BJ (cell line): ENCODE measurements at places on chromosomes 1 and 21. TPM values are rescaled to one million over a fixed set of nuclear protein-coding genes. Genes with fewer than 3 reads are reported as not detected.

GRCh38 chr1:12518931-12519692, 98.9 kb downstream of the DHRS3 start:
- DNase-seq = peak; percentile 72

DNA sequence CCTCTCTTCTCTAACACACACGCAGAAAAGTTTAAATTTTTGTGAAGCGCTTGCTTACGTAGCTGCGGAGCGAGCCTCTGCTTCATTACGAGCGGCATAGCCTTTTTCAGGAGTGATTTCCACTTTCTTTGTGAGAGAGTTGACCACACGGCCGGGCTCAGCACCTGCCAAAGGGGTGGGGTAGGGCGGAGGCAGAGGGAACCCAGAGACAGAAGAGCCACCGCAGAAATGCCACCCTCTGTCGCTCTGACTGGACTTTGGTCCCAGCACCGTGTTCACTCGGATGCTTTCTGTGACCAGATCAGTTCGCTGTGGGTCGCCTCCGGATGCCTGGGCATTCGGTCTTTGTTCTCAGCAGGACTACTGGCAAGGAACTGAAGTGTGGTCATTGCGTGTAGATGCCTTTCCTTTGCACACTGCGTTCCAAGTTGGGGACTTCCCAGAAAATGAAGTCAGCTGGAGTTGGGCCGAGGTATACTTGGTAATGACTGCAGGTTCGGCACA, 883 bp downstream of the CHODL start:
- DNase-seq = no peak

- no peak for DNase-seq
Observed at GRCh38 chr21:23694390-23694789, 1912.9 kb downstream of the MRPL39 start.

DNA sequence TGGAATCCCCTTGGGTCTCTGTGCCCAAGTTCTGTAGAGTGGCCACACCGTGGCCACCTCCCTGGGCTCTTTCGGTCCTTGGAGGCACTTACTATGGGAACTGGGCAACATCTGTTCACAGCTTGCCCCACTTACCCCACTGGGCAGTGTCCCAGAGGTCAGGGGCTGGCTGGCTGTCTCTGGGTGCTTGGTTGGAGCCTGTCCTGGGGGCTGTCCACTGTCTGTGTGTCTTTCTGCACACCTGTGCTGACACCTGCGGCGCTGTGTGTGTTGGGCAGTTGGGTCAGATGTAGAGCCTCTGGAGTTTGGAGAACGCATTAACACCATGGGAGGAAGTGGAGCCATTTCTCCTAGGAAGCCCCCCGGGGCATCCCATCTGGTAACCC, 1.3 kb upstream of the TMEM54 start:
- DNase-seq = no peak

GRCh38 chr1:93678946-93679480, 2.6 kb downstream of the BCAR3 start:
- no peak for DNase-seq

GRCh38 chr1:180402001-180402400, 100.4 kb downstream of the ACBD6 start:
- DNase-seq = no peak

DNA sequence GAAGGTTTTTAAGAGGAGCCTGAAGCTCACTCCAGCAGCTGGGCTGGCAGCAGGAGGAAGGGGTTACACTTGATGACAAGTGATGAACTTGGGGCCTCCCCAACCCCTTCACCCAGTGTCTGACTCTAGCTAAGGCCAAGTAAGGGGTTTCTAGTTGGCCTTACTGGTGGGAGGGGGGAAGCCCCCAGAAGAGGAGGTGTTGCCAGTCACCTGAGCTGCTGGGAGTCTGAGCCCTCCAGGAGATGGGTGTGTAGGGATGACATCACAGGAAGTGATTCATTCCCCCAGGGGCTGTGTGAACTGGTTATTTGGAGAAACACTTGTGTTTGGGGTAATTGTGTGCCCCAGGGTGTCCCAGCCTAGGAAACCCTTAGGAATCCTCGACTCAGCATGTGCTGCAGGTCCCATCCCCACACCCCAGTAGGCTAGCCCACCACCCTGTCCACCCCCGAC, 3.1 kb downstream of the PADI1 start:
- DNase-seq = no peak

GRCh38 chr1:205445646-205445935, 10.3 kb downstream of the BLACAT1 start:
- no peak for DNase-seq

GRCh38 chr1:232303222-232303620, 326.7 kb downstream of the SIPA1L2 start:
- DNase-seq = no peak

DNA sequence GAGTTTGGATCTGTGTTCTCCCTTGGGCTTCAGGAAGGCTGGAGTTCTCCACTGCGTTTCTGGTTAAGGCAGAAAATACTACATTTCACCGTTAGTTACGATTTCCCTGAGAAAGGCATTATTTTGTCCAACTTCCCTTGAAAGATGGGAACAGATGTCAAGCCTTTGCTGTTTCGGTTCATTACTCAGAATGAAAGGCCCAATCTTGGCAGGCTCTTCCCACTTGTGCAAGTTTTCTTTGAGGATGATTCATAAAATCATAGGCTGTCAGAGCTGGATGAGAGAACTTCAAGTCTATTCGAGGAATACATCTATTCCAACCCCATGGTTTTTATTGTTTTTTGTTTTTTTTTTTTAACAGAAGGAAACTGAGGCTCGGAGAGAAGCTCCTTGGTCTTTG, 205.2 kb downstream of the GRIK3 start:
- DNase-seq = no peak

GRCh38 chr1:244254467-244254866, 197.2 kb downstream of the ADSS2 start:
- DNase-seq = no peak

- no peak for DNase-seq
Observed at GRCh38 chr1:116076831-116077230, 34.4 kb upstream of the MAB21L3 start.

- DNase-seq = no peak
Observed at GRCh38 chr1:114715952-114716303, 643 bp downstream of the NRAS start.

- DNase-seq = no peak
Observed at GRCh38 chr1:232579958-232580941, 49.7 kb downstream of the SIPA1L2 start.

GRCh38 chr1:40837601-40838000, 24.6 kb downstream of the CITED4 start:
- no peak for DNase-seq

GRCh38 chr1:247448107-247448791, 9.7 kb downstream of the OR2B11 start:
- DNase-seq = peak; percentile 1

GRCh38 chr1:116492358-116492811, 78.4 kb downstream of the CD58 start:
- DNase-seq = no peak

DNA sequence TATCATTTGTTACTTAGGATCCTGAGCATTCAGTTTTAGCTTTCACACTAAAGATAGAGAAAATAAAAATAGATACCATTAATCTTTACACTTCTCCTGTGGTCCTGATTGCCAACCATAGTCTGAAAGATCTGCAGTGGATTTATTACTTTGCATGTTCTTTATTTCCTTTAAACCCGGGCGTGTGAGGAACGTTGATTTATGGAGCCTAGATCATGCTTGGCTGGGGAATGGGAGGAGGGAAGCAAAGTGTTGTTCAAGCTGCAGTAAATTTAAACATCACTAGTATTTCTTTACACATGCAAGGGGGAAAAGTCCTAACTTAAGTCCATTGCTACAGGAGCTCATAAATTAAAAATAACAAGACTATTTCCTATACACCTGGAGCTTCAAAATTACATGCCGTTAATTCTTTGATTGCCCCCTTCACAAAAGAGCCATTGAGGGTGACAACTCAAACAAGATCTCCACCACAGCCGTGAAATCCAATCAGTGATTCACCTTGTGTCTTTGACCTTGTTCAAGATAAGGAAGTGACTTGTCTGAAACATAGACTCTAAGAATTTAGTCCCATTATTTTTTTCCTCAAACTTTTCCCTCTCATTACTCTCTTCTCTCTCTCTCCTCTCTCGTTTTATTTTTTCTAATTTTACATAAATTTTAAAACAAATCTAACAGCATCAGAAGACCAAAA, 282.7 kb downstream of the KIF26B start:
- DNase-seq = no peak

- no peak for DNase-seq
Observed at GRCh38 chr21:32916522-32917099, 109.1 kb upstream of the OLIG2 start.

DNA sequence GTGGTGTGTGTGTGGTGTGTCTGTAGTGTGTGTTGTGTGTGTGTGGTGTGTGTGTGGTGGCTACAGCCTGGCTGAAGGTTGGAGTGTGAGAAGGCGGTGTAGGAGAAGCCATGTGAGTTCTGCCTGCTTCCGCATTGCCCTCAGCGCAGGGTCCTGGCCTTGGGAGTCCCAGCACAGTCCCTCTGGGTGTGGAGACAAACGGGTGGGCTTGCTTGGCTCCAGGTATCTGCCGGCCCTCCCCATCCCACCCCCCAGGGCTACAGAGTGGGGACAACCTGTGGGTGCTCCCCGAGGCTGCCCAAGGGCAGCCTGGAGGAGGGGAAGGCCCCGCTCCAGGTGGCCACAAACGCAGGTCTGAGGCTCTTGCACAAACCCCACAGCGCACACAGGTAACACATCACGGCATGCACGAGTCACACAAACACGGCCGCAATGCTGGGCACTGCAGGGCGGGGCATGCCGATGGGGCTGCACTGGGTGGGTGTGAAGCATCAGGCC, 31.7 kb upstream of the ADARB1 start:
- DNase-seq = no peak

The CHRNB2 gene
- polyA plus RNA-seq = 0.06 TPM in 2 replicates

The DDX59 gene
- 14.0 and 14.9 TPM in 2 replicates for polyA plus RNA-seq

The IRF6 gene
- 0.94 and 1.7 TPM in 2 replicates for polyA plus RNA-seq

The FAM163A gene
- polyA plus RNA-seq = not detected in 2 replicates
